ENCODE measurements at places on chromosomes 2 and 18.

- no peak for DNase-seq
Observed at GRCh38 chr2:30796699-30797098, 10.5 kb downstream of the CAPN13 start.

DNA sequence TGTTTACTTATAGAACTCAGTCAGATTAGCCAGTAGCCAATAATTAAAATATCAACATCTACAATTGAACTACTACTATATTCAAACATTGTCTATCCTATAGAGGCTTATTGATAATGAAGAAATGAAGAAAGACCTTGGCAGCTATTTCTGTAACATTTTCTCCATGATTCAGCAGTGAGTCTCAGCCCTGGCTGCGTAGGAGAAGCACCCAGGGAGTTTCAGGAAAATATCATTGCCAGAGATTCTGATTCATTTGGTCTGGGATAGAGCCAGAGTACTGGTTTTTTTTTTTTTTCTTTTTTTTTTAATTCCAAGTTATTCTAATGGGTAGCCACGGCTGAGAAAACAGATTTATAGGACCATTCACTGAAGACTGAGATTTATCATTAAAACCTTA, 404.8 kb downstream of the TXNL1 start:
- DNase-seq, result no peak

GRCh38 chr2:60445684-60446179, 107.7 kb downstream of the BCL11A start:
- no peak for DNase-seq

- no peak for DNase-seq
Observed at GRCh38 chr18:55349685-55350084, 238.3 kb downstream of the TCF4 start.

GRCh38 chr2:131168538-131168937, 40.8 kb upstream of the POTEE start:
- no peak for DNase-seq

DNA sequence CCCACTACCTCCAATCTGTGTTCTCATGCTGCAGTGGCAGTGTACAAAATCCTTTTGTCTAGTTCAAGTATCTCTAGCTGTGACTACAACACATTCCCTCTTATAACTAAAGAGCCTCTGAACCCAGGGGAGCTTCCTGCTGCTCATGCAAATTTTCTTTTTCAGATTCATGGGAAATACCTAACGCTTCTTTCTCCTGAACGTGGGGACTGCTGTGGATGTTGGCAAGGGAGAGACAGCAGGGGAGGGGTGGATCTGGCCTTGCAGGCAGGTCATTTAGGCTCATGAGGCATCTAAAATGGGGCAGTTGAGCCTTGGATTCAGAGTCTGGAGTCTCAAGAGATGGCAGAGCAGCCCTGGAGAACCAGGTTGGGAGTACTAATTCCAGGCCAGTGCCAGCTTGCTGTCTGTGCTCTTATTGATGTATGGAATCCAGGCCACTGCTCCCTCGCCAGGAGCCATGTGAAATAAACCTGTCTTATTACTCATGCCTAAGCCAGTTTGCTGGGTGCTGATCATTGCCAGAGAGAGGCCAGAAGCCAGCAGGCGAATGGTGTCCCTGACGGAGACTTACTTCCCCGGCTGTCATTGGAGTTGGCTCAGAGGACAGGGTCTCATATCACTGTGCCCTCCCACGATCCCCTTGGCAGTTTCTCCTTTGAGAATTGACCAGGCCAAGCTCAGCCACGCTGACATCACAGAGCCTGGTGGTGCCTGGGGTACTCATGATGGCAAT, 29.2 kb upstream of the TNP1 start:
- DNase-seq, result no peak

GRCh38 chr2:23198316-23199114, 186.5 kb upstream of the KLHL29 start:
- no peak for DNase-seq

- no peak for DNase-seq
Observed at GRCh38 chr18:33291539-33291938, 149.0 kb downstream of the CCDC178 start.

GRCh38 chr2:238498691-238499295, 72.1 kb downstream of the ASB1 start:
- no peak for DNase-seq

GRCh38 chr18:10659000-10659399, 133.2 kb downstream of the NAPG start:
- no peak for DNase-seq

DNA sequence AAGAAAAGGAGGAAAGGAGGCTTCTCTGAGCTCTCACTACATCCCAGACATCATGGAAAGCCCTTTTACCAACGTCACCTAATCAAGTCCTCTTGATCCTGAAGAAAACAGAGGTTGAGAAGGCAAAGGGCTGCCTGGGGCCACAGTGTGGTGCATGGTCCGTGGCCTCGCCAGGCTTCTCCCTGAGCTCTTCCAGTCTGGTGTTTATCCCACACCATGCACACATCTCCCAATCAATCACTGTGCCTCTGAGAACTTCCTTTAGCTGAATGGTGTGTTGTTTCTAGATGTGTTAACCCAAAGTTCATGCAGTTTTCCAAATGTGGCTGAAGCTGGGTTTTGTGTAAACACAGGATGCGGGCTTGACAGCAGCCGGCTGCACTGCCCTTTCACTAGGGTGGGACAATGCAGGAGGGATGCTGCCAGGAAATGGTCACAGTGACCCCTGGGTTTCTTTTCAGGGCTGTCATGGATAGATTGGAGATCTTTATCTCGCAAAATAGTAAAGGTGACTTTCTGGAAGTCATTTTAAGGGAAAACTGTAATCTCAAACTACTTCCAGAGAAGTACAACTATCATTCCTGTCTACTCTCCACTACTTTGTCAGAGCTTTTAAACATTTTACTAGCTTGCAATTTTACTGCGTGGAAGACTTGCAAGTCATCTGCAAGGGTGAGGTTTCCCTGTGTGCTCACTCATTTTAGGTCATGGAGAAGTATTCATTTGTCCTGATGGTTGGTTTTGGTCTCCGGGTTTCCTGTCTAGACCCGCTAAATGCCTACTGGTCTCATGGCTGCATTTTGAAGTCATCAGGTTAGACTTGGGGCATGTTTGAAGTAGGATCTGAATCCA, 54.6 kb downstream of the IL1R2 start:
- DNase-seq, result no peak

- peak; percentile 8 for DNase-seq
Observed at GRCh38 chr2:148926981-148927401, 52.0 kb downstream of the KIF5C start.

- no peak for DNase-seq
Observed at GRCh38 chr2:184993746-184994145, 395.4 kb downstream of the ZNF804A start.

DNA sequence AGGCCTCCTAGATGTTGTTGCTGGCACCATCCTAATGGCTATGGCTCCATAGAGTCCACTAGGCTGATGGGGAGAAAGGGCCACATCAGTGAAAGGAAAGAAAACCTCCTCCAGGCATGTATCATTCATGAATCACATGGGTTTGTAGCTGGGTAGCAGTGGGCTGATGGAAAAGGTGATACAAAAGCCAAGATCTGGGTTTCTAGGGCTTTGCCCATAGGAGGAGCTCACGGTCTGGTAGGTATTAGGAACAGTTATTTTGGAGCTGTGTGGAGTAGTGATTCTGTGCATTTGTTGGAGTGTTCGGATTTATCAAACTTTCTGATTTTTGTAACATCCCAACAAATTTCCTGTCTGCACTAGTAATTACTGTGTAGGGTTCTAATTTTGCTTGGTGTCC, 259.2 kb downstream of the SLC4A3 start:
- no peak for DNase-seq

DNA sequence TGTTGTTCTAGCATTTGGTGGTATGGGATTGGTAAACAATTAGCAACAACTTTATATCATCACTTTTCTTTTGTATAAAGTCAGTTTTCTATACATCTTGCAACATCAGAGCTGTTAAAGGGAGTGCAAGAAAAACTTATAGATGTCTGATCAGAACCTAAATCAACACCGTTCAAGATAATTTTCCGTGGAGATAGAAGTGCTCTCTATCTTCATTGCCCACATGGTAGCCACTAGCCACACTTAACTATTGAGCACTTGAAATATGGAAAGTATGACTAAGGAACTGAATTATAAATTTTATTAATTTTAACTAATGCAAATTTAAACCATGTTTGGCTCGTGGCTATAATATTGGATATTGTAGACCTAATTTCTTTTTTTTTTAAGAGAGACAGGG, 5.2 kb downstream of the TTC27 start:
- no peak for DNase-seq

DNA sequence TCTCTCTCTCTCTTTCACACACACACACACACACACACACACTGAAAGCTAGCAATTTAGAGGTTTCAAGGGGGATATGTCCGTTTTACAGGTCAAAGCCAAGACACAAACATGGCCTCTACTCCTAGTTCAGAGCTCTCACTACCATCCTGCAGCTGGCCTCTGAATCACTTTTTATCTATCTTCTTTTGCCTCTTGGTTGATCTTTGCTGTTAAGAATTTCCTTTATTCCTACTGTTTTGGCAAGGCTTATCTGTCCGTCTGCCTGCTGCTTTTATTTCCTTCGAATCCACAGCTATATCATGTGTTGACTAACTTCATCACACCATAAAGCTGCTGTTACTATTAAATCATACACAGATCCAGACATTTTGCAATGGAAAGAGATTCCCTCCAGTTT, 543.0 kb downstream of the PLCL1 start:
- DNase-seq, result no peak

GRCh38 chr2:97918818-97919217, 76.9 kb downstream of the TMEM131 start:
- no peak for DNase-seq

- DNase-seq, result no peak
Observed at GRCh38 chr18:75752740-75753263, 325.3 kb upstream of the SMIM21 start.

GRCh38 chr2:171150694-171151285, 9.9 kb downstream of the TLK1 start:
- no peak for DNase-seq

DNA sequence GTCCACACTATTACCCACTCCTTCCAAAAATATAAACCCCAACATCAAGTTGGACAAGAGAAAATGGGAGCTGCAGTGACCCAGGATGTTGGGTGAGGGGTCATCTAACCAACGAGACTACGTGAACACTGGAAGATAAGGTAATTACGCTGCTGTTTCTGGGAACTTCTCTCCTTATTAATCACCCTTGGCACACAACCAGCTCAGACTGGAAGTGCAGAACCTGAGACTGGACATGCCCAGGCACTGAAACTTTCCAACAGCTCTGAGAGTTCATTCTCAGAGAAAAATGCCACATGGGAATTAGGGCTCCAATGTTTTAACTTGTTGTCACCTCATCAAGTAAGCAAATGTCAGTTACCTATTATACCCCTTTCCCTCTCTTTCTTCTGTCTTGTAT, 135.3 kb downstream of the CCDC148 start:
- no peak for DNase-seq

DNA sequence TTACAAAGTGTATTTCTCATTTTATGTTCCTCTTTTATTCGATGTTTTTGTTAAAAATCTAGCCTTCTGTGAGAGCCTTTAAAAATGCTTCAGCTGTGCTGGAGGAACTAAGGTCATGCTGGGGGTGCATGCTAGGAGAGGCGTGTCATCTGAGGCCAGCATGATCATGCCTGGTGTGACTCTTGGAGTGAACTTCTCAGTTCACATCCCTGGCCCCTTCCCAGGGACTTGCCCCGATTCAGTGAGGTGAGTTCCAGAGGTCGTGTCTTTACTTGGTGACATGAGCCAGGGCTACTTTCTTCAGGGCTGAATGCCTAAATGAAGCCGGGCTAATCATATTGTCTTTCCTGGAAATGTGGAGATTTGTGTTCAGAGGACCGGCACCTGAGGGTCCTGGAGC, 264.9 kb downstream of the MREG start:
- DNase-seq, result no peak

- no peak for DNase-seq
Observed at GRCh38 chr2:25056098-25056821, 14.4 kb downstream of the EFR3B start.

DNA sequence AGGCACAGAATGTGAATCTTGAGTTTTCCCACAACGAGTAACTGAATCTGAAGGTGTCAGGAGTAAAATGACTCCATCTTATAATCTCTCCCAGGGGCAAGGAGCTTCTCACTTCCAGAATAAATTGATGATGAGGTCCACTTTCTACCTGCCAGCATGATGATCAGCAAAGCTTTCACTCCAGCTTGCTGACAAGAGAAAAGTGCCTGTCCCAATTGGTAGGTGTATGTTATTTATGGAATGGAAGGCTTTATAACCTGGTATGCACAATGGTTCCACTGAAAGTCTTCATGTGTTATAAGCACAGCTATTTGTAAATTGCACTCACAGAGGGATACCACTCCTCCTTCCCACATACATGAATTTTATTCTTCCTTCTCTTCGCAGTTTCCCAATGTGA, 401.0 kb upstream of the UBE2E3 start:
- DNase-seq, result no peak

GRCh38 chr2:218400930-218401881, 1.5 kb downstream of the CTDSP1 start:
- no peak for DNase-seq

DNA sequence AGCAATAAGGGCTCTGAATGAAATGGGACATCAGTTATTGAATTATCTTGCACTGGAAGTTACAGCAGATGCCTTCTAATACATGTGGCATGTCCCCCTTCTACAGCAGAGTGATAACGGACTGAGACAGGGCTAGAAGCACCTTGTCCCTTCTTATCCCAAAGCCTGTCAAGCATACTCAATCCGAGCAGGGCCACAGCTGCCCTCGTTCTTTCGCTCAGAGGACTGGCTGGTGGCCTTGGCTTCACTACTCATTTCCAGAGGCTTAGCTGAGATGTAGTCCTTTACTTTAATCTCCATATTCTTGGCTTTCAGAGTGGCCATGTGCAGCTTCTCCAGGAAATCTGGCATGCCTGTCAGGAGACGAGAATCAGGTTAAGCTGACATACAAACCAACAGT, 22.1 kb downstream of the STARD7 start:
- no peak for DNase-seq

GRCh38 chr2:121778741-121779487, 23.5 kb downstream of the TSN start:
- DNase-seq, result no peak

DNA sequence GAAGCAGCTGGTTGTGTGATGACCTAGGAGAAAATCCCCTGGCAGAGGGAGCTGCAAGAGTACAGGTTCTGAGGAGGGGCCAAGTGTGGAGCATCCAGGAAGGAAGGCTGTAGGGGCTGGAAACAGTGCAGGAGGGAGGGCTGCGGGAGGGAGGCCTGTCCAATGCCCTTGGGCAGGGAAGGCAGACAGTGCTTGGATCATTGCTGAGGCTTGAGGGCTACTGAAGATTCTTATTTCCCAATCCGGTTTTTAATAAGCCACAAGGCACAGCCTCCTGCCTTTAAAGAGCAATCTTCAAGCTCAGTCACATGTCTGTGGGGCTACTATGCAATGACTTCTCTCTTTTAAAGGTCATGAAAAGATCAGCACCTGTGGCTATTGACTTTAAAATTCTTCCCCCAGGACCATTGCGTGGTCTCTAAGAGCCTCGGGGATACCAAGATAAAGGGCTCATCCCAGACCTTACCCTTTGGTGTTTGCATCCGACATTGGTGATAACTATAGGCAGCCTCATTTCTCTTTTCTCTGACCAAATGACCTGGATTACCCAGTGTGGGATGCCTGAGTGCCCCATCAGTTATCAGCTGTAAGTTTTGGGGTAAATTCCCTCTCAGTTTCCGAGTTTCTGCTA, 149.6 kb downstream of the DOCK10 start:
- no peak for DNase-seq
